ENCODE measurements at places on chromosomes 6 and 20. TPM values are rescaled to one million over a fixed set of nuclear protein-coding genes. Genes with fewer than 3 reads are reported as not detected.

GRCh38 chr6:129859524-129859923, 1.6 kb downstream of the TMEM244 start:
- DNase-seq: peak; percentile 17

DNA sequence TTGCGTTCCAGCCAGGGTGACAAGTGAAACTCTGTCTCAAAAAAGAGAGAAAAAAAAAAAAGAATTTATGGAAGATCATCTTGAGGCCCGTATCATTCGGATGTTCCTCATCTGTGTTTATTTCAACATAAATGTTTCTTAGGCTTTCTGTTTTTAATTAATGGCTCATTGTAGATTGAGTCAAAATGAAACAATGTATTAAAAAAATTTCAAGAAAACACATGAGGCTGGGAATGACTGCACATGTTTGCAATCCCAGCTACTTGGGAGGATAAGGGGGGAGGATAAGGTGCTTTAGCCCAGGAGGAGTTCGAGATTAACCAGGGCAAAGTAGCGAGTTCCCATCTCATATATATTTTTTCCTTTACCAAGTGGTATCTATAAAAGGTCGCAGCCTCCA, 47.3 kb downstream of the ITCH start:
- DNase-seq: no peak

GRCh38 chr6:40986364-40986763, 52.7 kb downstream of the UNC5CL start:
- no peak for DNase-seq

DNA sequence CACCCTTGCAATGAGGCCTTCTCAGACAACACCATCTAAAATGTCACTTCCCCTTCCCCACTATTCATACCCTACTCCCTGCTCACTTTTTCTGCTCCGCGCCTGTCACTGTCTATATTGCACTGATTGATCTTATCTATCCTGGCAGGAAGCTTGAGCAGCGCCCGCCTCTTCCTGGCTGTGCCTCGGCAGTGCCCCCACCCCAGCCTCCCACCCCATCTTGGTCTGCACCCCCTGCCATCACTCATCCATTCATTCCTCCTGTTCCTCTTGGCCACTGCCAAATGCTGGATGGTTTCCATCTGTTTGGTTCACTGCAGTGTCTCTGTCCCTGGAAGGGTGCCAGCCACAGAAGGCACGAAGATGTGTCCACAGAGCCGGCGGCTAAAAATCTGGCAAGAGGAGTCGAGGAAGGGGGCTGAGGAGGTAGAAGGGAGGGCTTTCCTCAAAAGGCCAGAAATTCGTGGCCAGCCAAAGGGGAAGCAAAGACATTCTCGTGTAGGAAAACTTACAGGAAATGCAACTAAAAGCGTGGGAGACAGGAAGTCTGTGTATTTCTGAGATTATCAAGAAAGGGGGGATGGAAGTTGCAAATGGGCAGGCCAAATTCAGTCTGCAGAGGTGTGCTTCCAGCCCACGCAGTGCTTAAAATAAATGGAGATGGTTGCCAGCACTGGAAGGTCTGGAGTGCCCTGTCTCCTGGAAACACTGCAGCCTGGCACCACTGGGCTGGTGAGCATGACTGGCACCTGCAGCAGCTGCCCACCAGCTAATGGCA, 27.6 kb downstream of the SYNJ2 start:
- peak; percentile 58 for DNase-seq

GRCh38 chr20:19615629-19616028, 142.4 kb upstream of the RIN2 start:
- DNase-seq: no peak

GRCh38 chr20:47464380-47465101, 37.1 kb upstream of the NCOA3 start:
- DNase-seq: peak; percentile 86

GRCh38 chr6:65760285-65760684, 53.3 kb upstream of the EYS start:
- DNase-seq: no peak

DNA sequence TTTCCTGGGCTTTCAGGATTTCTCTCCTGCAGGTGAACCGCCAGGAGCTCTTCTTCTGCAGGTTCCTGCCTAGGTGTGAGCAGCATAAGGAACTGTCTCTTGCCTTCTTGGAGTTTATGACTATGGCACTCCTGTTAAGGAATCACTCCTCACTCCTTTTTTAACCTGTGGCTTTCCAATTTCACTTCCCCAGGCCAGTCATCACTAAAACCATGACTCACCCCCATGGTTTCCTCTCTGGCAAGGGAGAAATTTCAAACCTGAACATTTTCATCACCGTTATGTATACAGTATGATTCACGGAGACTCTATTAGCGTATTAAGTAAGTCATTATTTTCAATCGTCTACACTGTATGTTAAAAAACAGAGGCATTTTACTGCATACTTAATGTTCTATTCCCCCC, 78.2 kb upstream of the ARID1B start:
- DNase-seq: no peak

DNA sequence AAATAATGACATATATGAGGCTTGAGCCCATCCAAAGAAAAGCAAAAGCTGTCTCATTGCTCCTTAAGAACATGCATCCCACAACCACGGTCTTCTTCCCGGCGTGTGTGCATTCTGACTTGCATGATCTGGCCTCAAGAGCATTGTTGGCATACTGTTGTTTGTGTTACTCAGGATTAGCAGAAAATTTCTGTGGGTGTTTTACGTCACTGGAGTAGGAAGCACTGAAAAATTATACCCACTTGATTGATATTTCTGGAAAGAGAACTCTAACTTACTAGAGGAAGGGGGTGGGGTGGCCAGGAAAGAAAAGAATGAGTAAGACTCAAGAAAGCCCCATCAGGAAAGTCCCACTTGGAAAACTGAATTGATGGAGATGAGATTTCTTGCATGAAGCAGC, 326.2 kb upstream of the PRDM1 start:
- DNase-seq: no peak

DNA sequence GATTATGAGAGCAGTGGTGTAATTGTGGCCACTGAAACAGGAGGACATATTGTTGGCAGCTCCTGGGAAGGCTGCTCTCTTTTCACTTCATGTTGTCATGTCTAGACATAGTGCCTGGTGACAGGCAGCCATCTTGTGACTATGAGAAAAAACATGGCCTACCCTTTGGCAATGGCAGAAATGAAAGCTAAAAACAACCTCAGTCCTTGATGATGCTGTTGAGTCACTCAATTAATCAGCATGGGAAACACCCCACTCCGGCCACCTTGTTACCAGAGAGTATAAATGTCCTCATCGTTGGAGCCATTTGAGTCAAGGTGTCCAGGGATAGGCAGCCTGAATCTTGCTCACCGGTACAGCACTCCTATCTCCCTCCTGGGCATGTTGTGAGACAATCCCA, 31.2 kb upstream of the HMGA1 start:
- no peak for DNase-seq

GRCh38 chr6:12865117-12865516, 148.6 kb downstream of the PHACTR1 start:
- no peak for DNase-seq

- DNase-seq: no peak
Observed at GRCh38 chr6:18055714-18056382, 66.6 kb downstream of the NHLRC1 start.

GRCh38 chr6:137165375-137166246, 7.8 kb downstream of the IL22RA2 start:
- DNase-seq: peak; percentile 69

- peak; percentile 45 for DNase-seq
Observed at GRCh38 chr20:39042279-39043150, 80.4 kb downstream of the DHX35 start.

DNA sequence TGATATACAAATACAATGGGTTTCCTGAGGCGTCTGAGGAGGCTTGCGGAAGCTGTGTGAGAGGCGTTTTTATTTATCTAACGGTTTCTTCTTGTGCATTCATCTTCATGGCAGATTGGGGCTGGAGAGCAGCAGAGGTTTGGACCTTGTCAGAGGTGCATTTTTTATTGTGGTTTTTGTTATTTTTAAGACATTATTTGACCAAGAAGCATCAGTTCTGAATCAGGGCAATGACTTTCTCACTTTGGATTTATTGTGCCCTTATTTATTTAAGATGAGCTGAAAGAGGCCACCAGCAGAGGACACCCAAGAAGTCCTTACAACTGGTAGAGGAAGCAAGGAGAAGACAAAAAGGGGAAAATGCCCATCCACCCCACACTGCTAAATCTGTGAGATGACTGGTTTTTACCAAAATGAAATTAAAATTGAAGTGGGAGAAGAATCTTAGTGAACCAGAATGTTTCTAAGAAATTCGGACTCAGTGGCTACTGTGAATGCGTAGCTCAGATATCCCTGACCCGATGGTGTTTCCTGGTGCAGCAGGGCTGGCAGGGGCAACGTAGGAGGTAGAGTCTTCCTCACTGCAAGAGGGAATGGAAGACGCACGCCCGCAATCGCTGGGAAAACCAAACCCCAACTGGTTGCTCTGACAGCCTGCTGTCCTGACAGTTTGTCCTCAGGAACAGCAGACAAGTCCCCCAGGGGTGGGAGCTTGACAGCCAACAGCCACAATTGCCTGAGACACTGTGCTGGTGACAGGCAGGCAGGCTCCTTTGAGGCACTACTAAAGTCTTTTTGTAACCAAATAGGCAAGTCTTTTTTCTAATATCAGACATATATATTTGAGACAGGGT, 14.2 kb downstream of the PRR18 start:
- no peak for DNase-seq

Gene MRPL2
- 51.0 TPM for total RNA-seq

Gene PCSK2
- 19.9 TPM for total RNA-seq

Gene MMP24
- 0.50 TPM for total RNA-seq

Gene TRMT11
- 24.0 TPM for total RNA-seq

Gene FAM162B
- total RNA-seq: 6.4 TPM

Gene ULBP2
- total RNA-seq: 0.38 TPM

All from adrenal gland (tissue), 19 donors.